ENCODE measurements at places on chromosomes 1 and 21.
A peak's percentile ranks its signal among the peaks of the same experiment; 100 is the strongest.

GRCh38 chr1:184866586-184866985, 107.7 kb downstream of the NIBAN1 start:
- DNase-seq: no peak

- DNase-seq: no peak
Observed at GRCh38 chr1:41041614-41042270, 20.2 kb upstream of the SLFNL1 start.

DNA sequence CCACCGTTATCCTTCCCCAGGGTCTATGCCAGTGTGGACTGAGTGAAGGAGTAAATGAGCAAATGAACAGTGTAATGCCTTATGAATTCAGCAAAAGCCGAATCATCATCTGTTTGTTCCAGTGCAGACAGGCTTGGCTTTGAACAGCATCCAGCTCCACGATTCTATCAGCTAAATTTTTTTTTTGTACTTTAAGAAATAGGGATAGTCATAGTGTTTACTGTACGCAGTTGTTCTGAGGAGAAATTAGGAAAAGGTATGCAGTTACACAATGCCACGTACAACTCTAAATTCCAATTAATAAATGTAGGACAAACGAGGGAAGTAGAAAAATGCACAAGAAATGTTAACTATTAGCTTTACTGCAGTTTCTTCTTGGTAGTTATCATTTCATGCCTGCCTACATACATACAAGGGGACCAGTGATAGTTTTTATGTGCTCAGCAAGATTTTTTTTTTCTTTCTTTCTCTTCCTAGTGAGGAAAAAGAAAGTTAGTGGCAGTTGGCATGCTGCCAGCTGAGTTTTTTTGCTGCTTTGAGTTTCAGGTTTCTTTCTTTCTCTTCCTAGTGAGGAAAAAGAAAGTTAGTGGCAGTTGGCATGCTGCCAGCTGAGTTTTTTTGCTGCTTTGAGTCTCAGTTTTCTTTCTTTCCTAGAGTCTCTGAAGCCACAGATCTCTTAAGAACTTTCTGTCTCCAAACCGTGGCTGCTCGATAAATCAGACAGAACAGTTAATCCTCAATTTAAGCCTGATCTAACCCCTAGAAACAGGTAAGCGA, at the start of gene IFI44L:
TSS of gene IFI44L (plus strand) at position 646 of the 777 bp plus-strand sequence. CDS start 7,468 bp downstream, outside the sequence.
- peak; percentile 68 for DNase-seq

GRCh38 chr21:46662765-46663500, 27.5 kb downstream of the PRMT2 start:
- no peak for DNase-seq

GRCh38 chr21:39447264-39447663, 1.7 kb upstream of the LCA5L start:
- DNase-seq: no peak

- DNase-seq: peak; percentile 31
Observed at GRCh38 chr1:5990913-5991312, 1.3 kb downstream of the NPHP4 start.

- DNase-seq: no peak
Observed at GRCh38 chr1:25458541-25459298, 28.0 kb downstream of the MACO1 start.

GRCh38 chr1:202011994-202012393, 1.6 kb downstream of the ELF3 start:
- DNase-seq: no peak

DNA sequence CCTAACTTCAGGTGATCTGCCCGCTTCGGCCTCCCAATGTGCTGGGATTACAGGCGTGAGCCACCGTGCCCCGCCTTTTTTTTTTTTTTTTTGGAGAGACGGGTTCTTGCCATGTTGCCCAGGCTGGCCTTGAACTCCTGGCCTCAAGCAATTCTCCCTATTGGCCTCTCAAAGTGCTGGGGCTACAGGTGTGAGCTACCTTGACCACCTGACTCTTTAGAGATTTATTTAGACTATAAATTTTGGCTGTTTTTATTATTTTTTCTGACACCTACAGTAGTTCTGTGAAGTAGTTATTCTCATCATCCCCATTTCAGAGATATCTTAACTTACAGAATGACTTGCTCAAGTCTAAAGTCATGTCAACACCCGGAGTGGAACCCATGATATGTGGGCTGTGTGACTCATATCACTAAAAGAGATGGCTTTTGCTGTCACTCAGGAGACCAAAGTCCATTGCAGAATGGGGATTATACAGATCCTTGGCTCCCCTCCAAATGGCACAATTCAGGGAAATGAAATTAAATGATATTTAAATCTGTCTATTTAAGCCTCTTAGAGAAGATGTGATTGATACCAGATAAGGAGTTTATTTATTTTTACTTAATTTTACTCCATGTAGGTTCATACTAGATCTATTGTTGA, 93.2 kb downstream of the CTH start:
- DNase-seq: no peak

DNA sequence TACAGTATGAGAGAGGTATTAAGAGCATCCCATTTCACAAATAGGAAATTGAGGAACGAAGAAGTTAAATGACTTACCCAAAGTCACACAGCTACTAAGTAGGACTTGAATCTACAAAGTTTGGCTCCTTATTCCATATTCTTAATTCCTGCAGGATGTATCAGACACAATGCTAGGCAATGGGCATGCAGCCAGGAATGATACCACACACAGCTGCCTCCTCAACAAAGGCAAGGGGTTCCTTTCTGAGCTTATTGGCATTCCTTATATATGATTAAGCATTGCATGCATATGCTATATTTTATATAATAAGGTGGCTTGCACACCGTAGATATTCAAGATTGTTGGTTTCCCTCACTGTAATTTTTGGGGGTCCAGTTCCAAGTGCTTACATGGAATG, 34.2 kb upstream of the JUN start:
- DNase-seq: no peak

DNA sequence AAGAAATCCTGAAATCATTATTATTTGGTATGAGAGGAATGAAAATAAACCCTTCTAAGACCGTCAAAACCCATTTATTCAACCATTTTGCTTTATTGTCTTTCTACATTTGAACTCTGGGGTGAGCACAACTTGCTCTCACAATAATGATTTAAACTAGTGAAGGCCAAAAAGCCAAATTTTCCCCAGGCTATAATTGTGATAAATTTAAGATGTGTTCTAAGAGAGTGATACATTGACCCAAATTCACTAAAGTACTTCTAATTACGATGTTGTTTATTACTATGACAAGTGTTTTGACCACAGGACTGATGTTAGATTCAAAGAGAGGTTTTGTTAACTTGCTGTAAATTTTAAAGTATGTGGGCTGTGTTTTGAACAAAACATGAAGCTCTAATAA, 670.9 kb upstream of the NR5A2 start:
- no peak for DNase-seq

DNA sequence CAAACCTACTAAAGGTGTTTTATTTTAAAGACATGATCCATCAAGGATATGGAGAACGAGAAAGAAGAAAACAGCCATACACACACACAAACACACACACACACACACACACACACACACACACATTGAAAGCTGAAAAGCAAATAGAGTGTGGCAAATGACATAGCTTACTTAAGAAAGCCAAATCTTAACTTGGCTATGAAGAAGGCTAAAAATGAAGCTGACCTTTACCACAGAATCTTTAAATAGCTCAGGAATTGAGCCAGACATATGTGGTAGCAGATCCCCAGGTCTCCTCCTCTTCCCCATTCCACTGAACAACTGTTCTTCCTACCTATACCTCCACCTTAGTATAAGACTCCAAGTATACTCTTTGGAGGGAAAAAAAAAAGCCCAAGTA, 185.6 kb downstream of the CLEC20A start:
- no peak for DNase-seq

GRCh38 chr1:153728305-153729066, 636 bp downstream of the INTS3 start:
- peak; percentile 64 for DNase-seq

DNA sequence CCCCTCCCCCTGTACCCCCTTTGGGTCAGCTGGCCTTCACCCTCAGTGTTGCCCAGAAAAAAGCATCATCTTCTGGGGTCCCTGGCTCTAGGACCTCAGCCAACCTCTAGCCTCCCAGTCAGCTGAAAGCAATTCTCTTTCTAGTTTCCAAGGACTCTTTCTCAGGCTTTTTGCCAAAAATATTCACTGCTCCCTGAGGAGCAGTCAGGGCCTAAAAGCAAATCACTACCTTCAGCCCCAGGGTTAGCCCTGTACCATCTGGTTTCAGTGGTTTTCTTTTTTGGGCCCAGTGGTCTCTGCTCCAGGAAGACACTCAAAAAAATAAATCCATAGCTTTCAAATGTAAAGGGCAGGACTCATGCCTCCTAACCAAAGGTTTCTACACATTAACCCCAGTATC, 3.1 kb upstream of the LMOD1 start:
- DNase-seq: no peak

- DNase-seq: no peak
Observed at GRCh38 chr1:215104283-215104682, 21.7 kb downstream of the KCNK2 start.

DNA sequence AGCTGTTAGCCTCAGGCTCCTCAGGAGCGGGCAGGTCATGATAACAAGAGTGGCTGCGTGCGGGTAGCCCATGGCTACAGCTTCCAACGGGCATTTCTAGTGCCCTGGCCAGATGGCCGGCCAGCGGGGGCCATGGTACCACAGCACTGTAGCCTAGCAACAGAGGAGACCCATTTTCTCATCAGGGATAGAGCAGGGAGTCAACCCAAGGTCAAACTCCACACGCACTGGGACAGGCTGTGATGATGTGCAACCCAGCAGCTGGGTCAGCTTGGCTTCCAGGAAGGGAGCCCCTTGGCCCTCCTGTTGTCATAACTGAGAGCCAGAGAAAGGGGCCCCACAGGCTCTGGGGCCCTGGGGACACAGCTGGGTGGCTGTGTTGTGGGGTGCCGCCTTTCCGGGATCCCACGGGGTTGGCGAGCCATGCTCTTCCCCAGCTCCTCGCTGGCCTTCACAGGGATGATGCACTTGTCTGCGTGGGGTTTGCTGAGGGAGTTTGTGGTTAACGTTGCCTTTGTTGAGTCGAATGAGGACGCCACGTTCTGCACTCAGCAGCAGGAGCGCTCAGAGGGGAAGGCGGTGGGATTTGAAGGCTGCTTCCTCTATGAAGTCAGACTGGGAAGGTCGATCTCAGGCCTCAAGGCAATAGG, 46.3 kb downstream of the COL18A1 start:
- no peak for DNase-seq

DNA sequence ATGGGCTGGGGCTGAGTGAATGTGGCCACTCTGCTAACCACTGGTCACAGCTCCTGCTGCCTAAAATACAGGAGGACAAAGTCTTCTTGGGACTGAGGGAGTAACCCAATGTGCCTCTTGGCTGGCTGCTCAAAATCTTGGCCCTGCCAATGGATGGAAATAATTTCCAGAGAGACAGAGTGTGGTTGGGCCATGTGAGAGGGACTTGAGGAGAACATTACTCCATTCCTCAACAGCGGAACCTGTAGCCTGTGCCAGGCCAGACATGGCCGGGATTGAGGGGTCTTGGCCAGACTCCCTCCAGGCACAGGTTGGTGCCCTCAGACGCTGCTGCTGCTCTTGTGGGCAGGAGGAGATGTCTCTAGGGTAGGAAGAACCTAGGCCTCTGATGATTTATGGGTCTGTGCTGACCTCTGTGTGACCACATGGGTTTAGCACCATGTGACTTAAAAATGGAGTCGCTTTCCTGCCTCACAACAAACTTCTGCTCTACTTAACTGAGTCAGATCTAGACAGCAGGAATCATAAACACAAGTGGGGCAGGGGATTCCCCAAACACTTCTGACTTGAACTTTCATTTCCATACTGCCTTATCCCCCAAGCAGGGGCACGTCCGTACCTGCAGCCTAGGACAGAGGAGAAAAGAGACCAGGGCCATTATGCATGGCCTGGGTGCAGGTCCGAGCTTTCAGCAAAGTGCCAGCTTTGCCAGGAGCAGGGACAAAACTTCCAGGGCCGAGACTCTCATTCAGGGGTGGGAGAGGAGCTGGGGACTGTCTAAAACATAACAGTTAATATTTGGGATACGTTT, 79.2 kb downstream of the CD34 start:
- DNase-seq: no peak

DNA sequence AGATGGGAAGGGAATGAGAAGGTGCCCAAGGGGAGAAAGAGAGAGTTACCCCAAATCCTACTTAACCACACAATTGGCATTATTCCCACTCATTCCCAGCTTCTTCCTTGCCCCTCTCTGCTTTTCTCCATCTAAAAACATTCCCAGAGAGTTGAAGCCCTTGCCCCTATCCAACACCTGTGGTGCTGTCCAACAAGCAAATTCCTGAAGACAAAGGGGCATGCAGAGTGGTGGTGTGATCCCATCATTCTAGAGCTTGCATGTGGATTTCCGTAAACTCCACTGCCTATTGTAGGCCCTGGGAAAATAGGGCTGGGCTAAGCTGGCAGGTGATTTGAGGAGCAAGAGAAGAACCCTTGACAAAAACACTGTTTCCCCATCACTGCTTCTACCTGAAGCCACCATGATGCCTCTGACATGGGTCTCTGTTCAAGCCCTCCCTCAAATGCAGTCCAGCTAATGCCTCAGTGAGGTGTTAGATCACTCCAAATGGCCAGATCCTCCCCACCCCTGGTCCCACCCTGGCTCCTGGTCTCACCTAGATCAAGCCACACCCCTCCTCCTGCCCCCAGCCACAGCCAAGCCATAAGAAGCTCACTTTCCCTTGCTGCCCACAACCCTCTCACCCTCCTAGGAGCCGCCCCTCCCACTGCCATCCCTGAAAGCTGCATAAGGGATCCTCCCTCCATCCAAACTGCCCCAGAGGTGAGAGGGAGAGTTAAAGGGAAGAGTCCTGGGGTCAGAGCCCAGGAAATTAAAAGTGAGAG, 29.5 kb downstream of the SYT2 start:
- DNase-seq: no peak

DNA sequence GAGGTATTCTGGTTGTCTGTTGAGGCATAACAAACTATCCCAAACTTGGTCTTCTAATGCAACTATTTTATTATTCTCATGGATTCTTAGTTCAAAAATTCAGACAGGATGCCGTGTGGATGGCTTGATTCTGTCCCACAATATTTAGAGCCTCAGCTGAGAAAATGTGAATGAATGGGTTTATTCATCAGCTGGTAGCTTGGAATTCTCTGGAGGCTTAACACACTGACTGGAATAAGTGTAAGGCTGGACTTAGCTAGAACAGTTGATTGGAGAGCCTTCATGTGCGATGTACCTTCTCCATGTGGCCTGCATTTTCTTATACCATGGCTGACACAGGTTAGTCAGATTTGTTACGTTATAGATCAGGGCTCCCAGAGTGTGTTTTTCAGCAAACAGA, 30.8 kb downstream of the TNNI3K start:
- DNase-seq: no peak

DNA sequence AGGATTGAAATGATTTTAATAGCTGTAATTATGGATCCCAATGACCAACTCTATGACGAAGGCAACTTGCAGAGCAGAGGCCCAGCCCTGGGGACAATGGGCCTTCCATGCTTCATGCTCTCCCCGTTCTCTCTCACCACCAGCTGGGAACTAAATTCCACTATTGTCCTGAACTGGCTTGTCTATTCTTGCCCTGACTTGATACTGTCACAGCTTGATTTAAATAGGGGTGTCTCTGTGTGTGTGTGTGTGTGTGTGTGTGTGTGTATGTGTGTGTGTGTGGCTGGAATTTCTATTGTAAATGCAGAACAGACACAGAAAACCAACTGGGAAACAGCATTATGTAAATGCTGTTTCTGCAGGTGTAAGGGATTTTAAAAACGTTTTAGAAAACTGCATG, 57.0 kb downstream of the SLC22A15 start:
- no peak for DNase-seq
